ENCODE measurements at places on chromosomes 12 and 14. TPM values are rescaled to one million over a fixed set of nuclear protein-coding genes. Genes with fewer than 3 reads are reported as not detected.

DNA sequence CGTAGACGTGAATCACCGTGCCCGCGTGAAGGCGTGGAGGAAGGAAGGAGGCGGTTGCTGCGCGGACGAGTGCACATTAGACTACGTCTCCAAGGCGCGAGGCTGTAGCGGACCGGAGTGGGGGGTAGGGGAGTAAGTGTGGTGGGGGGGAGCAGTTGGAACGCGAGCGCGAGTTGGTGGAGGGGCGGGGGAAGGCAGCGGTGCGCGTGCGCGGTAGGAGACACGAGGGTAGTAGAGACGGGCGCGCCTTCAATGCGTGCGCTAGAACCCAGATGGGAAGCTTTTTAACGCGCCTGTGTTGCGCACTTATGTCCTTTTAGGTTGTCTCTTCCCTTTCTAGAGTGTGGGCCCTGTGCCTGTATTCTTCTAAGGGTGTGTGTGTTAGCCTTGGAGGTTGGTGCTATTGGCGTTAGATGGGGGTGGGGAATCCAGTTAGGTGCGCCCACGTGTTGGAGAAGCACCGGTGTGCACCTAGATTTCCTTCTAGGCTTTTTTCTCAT, 604 bp downstream of the EIF4B start:
- peak; percentile 85 for DNase-seq

USP30 gene
- 5.9 TPM for total RNA-seq

GRCh38 chr12:64894827-64895475, 70.5 kb downstream of the TBC1D30 start:
- no peak for DNase-seq

DNA sequence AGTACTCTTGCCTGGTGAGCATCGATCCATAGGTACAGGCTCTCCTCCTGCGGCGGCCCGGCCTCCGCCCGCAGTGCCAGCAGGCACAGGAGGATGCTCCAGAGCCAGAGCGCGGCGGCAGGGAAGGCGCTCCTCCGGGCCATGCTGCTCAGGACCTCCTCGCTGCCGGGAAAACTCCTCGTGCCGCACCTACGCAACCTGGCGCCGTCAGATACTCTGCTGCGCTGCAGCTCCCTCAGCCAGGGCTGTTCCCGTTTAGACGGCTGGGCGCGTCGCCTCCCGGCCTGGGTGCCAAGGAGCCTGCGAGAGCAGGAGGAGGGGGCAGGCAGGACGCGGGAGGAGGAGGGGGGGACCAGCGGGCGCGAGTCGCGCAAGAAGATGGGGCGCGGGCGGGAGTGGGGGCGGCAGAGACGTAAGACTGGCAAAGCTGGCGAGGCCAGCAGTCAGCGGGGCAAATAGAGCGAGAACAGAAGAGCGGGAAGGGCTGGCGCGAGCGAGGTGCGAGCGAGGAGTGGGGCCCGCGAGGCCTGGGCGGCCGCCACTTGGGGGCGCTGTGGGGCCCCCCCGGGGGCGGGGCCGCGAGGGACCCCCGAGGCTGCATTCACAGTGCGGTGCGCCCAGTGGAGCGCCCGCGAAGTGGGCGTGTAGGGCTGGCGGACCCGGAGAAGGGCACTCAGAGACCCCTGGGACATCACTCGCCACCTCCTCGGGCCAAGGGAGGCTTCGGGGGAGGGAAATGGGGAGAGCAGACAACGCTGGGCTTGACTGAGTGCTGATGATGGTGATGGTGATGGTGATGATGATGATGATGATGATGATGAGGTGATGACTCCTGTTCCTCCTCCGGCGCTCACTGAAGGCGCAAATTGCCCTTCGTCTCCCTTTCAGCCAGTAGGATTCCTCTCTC, at the start of gene WIF1:
Gene WIF1 (minus strand): TSS at position 257 of the 907 bp plus-strand sequence. CDS start 114 bp downstream, at position 143.
- peak; percentile 31 for DNase-seq

DNA sequence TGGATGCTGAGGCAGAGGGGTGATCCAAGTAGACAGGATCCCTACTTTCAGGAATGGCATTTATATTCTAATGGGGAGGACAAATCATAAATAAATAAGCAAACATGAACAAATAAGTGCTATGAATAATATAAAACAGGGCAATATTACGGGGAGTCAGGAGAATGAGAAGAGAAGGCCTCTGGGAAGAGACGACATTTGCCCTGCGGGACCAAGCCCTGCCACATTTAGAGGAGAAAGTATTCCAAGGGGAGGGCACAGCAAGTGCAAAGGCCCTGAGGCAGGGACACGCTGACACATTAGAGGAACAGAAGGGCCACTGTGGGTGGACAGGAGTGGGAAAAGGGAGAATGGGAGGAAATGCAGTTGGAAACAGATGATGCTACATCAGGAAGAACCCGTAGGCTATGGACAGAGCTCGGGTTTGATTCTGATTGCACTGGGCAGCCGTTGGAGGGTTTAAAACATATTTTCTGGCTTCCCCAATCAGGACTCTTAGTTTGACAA, 1.3 kb downstream of the RNFT2 start:
- DNase-seq = no peak

- DNase-seq = no peak
Measured at GRCh38 chr14:99081156-99081765, 190.7 kb downstream of the BCL11B start.

- DNase-seq = peak; percentile 26
Measured at GRCh38 chr12:3342051-3342450, 149.0 kb upstream of the PRMT8 start.

OASL gene
- total RNA-seq = 33.5 TPM

- DNase-seq = no peak
Measured at GRCh38 chr12:106879612-106880011, 76.1 kb upstream of the TMEM263 start.

DNA sequence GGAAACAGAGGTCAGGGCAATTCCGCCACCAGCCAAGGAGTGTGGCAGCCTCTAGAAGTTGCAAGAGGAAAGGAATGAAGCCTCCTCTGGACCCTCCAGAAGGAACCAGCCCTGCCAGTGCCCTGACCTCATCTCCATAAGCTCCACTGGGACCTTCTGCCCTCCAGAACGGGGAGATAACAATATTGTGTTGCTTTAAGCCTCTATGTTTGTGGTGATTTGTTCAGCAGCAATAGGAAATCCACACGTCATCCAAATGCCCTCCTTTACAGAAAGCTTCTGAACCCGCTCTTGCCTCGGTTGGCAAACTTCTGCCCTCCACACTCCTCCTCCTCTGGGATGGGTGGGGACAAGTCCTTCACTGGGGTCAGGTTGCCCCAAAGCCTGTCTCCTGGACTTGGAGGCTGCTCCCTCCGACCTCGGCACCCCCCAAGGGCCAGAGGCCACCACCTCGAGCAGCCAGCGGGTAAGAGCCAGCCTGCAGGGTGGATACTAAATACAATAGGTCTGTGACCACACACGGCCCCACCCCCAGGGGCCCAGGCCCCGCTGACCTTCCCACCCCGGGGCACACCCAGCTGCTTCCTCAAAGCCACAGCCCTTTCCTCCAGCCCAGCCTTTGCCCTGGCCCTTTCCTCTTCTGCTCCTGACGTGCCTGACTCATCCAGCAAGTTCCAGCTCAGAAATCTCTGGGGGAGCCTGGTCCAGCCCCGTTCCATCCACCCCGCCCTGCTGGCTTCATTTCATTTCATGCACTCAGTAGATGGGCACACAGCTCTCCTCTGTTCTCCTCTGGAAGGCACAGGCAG, 58.7 kb upstream of the NCOR2 start:
- DNase-seq = no peak

DNA sequence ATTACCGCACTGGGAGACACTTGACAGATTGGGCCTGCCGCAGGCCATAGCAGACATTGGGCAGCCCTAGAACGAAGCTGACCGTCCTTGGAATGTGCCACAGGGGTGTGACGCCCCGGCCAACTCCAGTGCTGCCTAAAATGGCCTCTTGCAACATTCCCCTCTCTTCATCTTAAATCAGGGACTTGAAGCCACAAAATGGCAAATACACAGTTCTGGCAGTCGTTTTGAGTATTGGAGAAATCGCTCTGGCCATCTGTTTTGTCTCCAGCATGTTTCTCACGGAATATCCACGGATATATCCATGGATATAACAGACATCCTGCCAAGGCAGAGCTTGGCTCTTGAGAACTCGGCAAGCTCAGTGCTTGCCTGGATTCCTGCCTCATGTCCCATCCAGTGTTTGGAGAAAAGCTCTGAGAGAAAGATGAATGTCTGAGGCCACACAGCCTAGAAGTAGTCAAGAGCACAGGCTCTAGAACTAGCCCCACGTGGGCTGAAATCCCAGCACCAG, 158.4 kb downstream of the CHST11 start:
- DNase-seq = no peak

ARG2 gene
- total RNA-seq = 1.6 TPM

GRCh38 chr14:104563191-104563741, 16.3 kb upstream of the C14orf180 start:
- DNase-seq = no peak

GRCh38 chr14:105944632-105945610, 418.5 kb downstream of the TMEM121 start:
- DNase-seq = peak; percentile 85

- DNase-seq = no peak
Measured at GRCh38 chr12:132542661-132543060, 52.7 kb downstream of the FBRSL1 start.

DNA sequence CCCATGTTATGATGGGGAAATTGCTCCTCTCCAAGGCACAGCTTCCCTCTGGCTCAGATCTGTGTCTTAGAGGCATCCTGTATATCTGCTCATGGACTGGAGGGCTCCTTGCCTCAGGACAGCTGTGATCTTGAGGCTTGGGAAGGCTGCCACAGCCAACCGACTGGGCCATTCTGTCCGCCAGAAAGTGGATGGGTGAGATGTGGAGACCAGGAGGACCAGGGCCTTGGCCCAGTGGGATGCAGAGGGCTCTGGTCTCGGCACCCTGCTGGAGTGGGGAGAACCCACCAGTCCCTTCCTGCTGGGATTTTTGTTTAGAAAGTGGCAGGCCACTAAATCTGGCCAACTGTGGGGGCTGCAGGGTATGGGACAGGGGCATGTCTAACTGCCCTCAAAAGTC, 148.6 kb downstream of the CALM1 start:
- DNase-seq = no peak

CSRNP2 gene
- 13.4 TPM for total RNA-seq

GRCh38 chr14:99041820-99042174, 230.2 kb downstream of the BCL11B start:
- no peak for DNase-seq

- no peak for DNase-seq
Measured at GRCh38 chr12:8590842-8591545, 21.7 kb downstream of the AICDA start.

GRCh38 chr12:92255741-92256140, 110.1 kb upstream of the BTG1 start:
- DNase-seq = no peak

DNA sequence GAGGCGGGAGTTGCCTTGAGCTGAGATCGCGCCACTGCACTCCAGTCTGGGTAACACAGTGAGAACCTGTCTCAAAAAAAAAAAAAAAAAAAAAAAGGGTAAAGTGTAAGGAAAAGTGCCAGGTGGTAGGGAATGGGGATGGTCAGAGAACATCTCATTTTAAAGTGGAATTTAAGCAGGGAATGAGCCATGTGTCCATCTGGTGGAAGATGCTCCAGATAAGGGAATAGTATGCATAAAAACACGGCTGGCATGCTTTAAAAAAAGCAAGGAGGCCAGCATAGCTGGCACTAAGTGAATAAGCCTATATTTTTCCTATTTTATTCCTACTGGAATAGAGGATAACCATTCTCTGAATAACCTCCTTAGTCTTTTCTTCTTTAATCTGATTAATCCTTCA, 33.7 kb downstream of the FAM186A start:
- no peak for DNase-seq

DNA sequence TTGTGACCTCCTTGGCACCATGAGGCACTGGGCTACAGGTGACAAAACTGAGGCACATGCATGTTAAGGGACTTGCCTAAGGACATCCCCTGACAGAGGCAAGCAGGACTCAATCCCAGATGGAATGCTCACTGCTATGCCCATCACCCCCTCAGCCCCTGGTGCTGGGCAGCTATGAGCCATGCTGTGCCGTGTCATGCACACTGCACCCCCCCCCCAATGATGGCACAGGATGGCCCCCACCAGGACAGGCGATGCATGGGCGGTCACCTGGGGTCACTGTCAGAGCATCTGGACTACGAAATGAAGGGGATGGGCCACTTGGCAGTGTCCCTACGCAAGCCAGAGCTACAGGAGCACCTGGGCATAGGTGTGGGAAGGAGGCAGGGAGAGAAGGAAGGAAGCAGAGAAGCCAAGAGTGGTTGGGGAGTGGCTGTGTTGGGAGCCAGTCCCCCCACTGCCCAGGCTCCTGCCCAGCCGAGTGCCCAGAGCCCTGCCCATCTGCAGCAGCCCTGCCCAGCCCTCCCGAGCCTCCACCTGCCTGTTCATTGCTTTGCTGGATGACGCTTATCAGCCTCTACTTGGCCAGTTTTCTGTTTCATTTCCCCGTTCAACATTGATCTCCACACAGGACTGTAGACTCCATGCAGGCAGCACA, 84.9 kb upstream of the DIO3 start:
- DNase-seq = no peak

MYO1H gene
- total RNA-seq = not detected

DNA sequence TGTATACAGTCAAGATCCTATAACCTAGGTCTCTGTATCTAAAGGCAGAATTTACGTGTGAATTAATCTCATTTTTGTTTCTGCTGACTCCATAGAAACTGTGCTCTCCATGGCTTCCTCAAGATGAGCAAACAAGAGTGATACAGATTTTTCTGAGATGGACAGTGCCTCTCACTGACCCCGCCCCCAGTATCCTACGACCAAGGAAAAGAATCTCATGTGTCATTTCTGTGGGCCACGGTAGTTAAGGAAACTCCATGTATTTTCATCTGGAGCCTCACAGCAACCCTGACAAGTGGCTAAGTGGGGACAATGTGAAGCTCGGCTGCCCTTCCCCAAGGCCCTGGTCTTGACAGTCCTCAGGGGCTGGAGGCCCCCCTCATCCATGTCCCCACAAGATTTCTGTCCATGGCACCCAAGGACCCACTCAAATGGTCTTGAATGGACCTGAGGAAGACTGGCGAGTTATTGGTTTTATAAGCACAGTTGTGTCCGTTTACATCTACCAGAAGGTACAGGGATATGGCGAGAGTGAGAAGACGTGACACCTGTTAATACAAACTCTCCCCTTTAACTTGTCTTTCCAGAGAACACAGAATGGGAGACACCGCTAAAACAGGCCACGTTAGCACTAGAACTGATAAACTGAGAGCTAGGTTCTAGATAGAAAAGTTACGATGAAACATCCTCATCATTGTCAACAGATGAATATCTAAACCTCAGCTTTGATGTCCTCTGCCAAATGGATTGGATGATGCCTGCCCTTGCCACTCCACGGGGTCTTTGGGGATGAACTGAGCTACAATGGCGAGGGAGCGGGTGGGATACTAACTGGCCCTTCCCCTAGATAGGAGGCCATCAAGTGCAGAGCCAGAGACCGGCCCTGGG, 108.4 kb upstream of the EGLN3 start:
- DNase-seq = no peak

DNA sequence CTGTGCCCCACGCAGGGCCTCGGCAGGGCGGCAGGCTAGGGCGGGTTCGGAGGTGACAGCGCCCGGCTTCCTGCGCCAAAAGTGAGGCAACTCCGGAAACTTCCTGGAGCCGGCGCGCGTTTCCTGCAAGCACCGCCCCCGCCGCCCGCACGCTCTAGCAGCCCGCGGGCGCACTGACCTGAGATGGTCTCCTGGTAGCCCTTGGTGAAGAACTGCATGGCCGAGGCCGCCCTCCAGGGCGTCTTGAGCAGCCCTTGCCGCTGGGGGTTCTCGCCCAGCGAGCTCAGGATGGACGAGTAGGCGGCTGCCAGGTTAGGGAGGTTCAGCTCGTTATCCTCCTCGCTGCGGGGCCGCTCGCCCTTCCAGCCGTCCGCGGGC, 494 bp downstream of the GCH1 start:
- peak; percentile 88 for DNase-seq

ELK3 gene
- 17.6 TPM for total RNA-seq

INHBE gene
- not detected for total RNA-seq
